ENCODE measurements at places on chromosomes 11 and 22. TPM values are rescaled to one million over a fixed set of nuclear protein-coding genes. Genes with fewer than 3 reads are reported as not detected.

GRCh38 chr22:48365386-48365785, 1462.3 kb downstream of the BRD1 start:
- DNase-seq, result no peak
- H3K36me3 ChIP-seq, result no peaks in the 10 kb centered on the region
- no peaks in the 10 kb centered on the region for H3K27me3 ChIP-seq
- no peaks in the 10 kb centered on the region for H3K4me1 ChIP-seq
- H3K27ac ChIP-seq, result no peak overlapping the region

DNA sequence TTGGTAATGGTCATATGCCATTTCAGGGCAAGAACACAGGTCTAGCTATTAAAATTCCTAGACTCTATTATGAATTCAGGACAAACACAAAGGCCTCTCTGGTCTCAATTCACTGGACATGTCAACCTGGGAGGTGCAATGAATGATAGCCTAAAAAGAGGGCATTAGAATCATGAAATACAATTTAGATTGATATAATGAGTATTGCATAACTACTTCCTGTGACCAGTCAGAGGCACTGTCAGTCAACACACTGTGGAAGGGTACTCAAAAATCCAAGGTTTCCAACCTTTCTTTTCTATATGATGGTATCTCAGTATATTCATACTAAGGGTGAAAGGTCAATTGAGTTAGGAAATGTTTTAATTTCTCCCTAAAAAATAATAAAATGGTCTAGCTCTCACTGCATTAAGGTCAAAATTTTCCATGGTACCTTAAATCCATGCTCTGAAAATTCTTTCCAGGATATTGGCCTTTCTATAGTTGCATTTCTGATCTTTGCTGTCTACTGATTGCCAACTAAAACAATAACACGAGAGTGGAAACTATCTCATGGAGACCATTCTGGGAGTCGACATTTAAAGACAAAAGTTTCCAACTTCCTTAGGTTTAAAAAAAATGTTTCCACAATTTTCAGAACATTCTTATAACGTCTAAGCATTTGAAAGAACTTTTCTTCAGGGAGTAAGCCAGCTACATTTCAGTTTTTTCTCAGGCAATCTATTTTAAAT, 81.7 kb upstream of the APOA1 start:
- H3K4me1 ChIP-seq, result peaks cover 5% of the 10 kb centered on the region
- no peak overlapping the region for H3K4me3 ChIP-seq
- no peak for DNase-seq
- H3K36me3 ChIP-seq, result no peaks in the 10 kb centered on the region

FAM83F gene
- total RNA-seq, result 0.41 TPM

C11orf97 gene
- total RNA-seq, result not detected

PIK3IP1 gene
- 730 TPM for total RNA-seq

DNA sequence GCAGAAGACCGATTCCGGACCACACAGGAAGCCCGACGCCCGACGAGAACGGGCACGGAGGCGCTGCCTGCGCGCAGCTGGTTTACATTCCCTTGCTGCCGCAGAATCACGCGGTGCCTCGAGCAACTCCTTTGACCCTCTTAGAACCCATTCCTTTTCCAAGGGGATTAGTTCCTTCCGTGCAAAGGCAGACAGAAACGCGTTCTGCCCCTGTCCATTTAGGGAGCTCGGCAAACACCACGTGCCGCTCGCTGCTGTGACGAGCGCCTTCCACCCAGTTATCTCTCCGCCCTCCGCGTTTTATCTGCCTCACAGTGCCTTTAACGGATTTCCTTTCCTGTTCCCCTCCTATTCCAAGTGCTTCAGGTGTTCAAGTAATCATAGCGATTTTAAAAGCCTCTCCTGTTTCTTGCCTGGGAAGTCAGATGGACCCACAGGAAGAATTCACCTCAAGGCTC, 24.1 kb upstream of the MICAL3 start:
- H3K4me1 ChIP-seq, result no peaks in the 10 kb centered on the region
- H3K4me3 ChIP-seq, result no peak overlapping the region
- H3K27ac ChIP-seq, result no peak overlapping the region
- peaks cover 15% of the 10 kb centered on the region for H3K27me3 ChIP-seq

- H3K4me3 ChIP-seq, result no peak overlapping the region
- H3K36me3 ChIP-seq, result no peaks in the 10 kb centered on the region
- no peak for DNase-seq
- H3K27ac ChIP-seq, result no peak overlapping the region
- no peaks in the 10 kb centered on the region for H3K4me1 ChIP-seq
Observed at GRCh38 chr11:6646071-6646470, 9.5 kb downstream of the DCHS1 start.

DNA sequence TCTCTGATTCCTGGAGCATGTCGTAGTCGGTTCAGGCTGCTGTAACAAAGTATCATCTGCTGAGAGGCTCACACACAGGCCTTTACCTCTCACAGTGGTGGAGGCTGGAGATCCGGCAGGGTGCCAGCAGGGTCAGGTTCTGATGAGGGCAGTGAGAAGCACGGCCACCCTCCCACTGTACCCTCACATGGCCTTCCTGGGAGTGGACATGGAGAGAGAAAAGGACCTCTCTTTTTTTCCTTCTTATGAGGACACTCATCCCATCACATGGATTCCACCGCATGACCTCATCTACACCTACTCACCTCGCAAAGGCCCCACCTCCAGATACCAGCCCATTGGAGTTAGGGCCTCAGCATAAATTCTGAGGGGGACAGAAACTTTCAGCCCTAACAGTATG, 99.5 kb downstream of the BCR start:
- peaks cover 2% of the 10 kb centered on the region for H3K4me1 ChIP-seq
- no peak for DNase-seq
- H3K36me3 ChIP-seq, result peaks cover 2% of the 10 kb centered on the region
- H3K27me3 ChIP-seq, result no peaks in the 10 kb centered on the region

DNA sequence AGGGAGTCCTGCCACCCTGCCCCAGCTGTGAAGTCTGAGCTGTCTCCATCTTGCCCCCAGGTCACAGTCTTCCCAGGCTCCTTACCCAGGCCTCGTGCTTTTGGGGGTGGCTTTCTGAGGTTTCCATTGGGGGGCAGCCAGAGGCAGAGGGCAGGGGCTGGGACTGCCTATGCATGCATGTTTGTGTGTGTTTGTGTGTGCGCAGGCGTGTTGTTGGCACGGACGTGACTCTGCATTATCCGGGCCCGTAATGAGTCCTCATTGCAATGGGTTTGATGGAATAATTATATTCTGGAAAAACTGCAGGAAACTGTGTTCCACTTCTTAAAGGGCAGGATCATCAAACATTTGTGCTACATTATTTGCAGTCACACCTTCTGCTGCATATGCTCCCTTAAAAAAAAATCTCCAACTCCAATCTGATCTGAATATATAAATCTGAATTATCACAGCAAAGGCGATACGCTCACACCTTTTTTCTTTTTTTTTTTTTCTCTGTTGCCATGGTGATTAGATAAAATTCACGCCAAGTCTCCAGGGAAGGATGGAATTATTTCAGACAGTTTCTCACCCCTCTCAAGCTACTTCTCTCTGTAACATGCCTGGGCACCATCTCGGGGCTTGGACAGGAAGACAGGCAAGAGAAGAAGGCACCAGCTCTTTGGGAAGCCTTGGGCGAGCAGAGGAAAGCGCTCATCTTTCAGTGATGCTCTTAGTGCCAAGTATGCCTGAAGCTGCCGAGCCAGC, 45.9 kb downstream of the DSCAML1 start:
- H3K4me3 ChIP-seq, result no peak overlapping the region
- H3K4me1 ChIP-seq, result no peaks in the 10 kb centered on the region
- no peaks in the 10 kb centered on the region for H3K36me3 ChIP-seq
- no peaks in the 10 kb centered on the region for H3K27me3 ChIP-seq
- DNase-seq, result no peak

- no peaks in the 10 kb centered on the region for H3K27me3 ChIP-seq
- H3K4me1 ChIP-seq, result no peaks in the 10 kb centered on the region
- H3K4me3 ChIP-seq, result no peak overlapping the region
- no peak for DNase-seq
- no peaks in the 10 kb centered on the region for H3K36me3 ChIP-seq
Observed at GRCh38 chr11:18461909-18462308, 6.3 kb downstream of the LDHAL6A start.

DNA sequence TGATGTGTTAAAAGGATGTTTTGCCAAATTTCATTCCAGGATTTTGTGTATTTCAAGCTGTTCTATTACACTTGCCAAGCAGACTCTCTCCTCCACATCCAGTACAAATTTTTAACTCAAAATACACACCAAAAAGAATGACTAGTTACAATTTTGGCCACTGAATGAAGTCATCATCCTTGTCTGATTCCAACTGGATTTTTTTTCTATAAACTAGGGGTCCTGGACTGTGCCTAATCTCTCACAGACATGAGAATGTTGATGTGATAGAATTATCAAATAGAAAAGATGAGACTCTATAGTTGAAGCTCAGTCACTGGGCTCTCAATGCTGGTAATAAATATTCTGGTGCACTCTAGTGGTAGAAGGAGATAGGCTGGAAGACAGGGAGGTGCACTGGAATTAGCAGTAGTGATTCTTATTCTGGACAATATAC, 85.8 kb downstream of the FANCF start:
- H3K36me3 ChIP-seq, result no peaks in the 10 kb centered on the region
- no peak overlapping the region for H3K27ac ChIP-seq
- H3K4me1 ChIP-seq, result no peaks in the 10 kb centered on the region
- no peak overlapping the region for H3K4me3 ChIP-seq
- no peak for DNase-seq

GRCh38 chr11:67375320-67376055, 2.1 kb upstream of the CLCF1 start:
- peaks cover 31% of the 10 kb centered on the region for H3K4me1 ChIP-seq

RASSF10 gene
- total RNA-seq, result not detected

CNGA4 gene
- total RNA-seq, result 1.2 TPM

- no peak overlapping the region for H3K4me3 ChIP-seq
- H3K27me3 ChIP-seq, result peaks cover 5% of the 10 kb centered on the region
- peaks cover 21% of the 10 kb centered on the region for H3K4me1 ChIP-seq
Observed at GRCh38 chr11:720017-720641, 14.1 kb downstream of the EPS8L2 start.

GRCh38 chr11:42465623-42466022, 846.2 kb upstream of the API5 start:
- no peaks in the 10 kb centered on the region for H3K27me3 ChIP-seq
- H3K27ac ChIP-seq, result no peak overlapping the region
- no peak for DNase-seq
- H3K4me1 ChIP-seq, result no peaks in the 10 kb centered on the region
- no peaks in the 10 kb centered on the region for H3K36me3 ChIP-seq

CCDC116 gene
- total RNA-seq, result 0.34 TPM

- DNase-seq, result no peak
- no peak overlapping the region for H3K4me3 ChIP-seq
- H3K27ac ChIP-seq, result no peak overlapping the region
- no peaks in the 10 kb centered on the region for H3K27me3 ChIP-seq
- no peaks in the 10 kb centered on the region for H3K4me1 ChIP-seq
Observed at GRCh38 chr11:100328626-100329340, 358.3 kb upstream of the ARHGAP42 start.

PATL1 gene
- 40.7 TPM for total RNA-seq

DNA sequence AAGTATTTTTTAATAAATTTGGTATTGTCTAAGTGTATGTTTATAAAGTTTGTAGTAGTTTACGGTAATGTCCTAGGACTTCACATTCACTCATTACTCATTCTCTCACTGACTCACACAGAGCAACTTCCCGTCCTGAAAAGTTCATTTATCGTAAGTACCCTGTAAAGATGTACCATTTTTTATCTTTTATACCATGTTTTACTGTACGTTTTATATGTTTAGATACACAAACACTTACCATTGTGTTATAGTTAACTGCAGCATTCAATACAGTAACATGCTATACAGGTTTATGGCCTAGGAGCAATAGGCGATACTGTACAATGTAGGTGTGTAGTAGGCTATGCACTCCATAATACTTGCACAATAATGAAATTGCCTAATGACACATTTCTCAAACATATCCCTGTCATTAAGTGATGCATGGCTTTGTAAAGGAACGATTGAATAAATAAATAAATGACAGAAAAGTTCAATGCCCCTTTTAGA, 12.5 kb upstream of the CARD18 start:
- no peak for DNase-seq
- H3K4me3 ChIP-seq, result no peak overlapping the region
- H3K27me3 ChIP-seq, result no peaks in the 10 kb centered on the region

DNA sequence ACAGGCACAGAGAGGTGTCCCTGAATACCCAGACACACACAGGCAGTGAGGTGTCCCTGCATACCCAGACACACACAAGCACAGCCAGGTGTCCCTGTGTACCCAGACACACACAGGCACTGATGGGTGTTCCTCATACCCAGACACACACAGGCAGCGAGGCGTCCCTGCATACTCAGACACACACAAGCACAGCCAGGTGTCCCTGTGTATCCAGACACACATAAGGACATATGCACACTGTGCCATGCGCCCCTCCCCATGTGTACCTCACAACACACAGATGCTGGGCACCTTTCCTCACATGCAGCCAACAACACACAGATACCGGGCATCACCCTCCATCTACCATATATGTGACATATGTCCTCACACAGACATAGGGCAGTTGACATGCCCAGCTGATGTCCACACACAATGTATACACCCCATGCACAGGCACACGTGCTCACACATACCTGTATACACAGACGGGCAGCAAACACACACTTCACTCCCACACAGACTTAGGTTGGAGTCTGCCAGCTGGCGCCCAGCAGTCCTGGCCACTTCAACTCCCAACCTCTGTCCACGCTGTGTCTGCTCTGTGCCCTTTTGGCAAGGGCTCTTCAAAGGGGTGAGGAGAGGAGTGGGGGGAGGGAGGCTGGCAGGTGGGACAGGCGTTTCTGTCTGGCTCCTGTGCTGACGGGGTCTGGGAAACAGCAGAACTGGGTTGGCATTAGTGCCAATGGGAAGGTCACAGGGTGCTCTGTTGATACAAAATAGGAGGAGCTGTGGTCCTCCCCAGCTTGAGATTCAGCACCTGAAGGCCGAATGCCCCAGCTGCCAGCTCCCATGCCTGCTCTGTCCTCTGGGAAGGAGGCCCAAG, 69.4 kb upstream of the ALX4 start:
- no peaks in the 10 kb centered on the region for H3K4me1 ChIP-seq
- no peak overlapping the region for H3K4me3 ChIP-seq
- H3K36me3 ChIP-seq, result no peaks in the 10 kb centered on the region
- H3K27ac ChIP-seq, result no peak overlapping the region

DNA sequence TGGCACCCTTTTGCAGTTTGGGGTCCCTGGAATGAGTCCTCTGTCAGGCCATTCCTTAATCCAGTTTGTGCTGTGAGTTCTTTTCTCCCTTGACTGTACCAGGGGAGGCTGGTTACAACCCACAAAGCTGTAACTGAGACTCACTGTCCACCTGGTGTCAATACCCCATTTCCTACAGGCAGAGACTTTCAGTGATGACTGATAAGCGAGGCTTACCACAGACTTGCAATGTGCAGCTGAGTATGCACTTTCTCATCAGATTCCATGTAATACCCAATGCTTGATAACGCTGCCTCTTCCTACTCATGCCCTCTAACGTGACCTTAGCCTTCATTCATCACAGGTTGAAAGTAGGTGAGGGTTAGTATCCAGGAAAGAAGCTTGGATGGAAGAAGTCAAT, 120.1 kb downstream of the INSC start:
- DNase-seq, result no peak
- peaks cover 4% of the 10 kb centered on the region for H3K27me3 ChIP-seq
- H3K27ac ChIP-seq, result no peak overlapping the region
- no peaks in the 10 kb centered on the region for H3K4me1 ChIP-seq
- H3K36me3 ChIP-seq, result peaks cover 4% of the 10 kb centered on the region
- H3K4me3 ChIP-seq, result no peak overlapping the region
